RWPE2 (cell line): ENCODE measurements at places on chromosomes 5 and 9.
A peak's percentile ranks its signal among the peaks of the same experiment; 100 is the strongest.

- no peaks in the 10 kb centered on the region for H3K27me3 ChIP-seq
- no peak for DNase-seq
- H3K27ac ChIP-seq: no peak overlapping the region
- H3K4me3 ChIP-seq: no peak overlapping the region
Measured at GRCh38 chr5:145661737-145662485, 173.2 kb downstream of the PRELID2 start.

GRCh38 chr9:108184941-108185340 is 670.8 kb downstream of the ACTL7B start:
- no peaks in the 10 kb centered on the region for H3K27me3 ChIP-seq
- DNase-seq: peak; percentile 75
- H3K27ac ChIP-seq: peak overlapping the region; percentile 60
- no peaks in the 10 kb centered on the region for H3K36me3 ChIP-seq
- H3K4me1 ChIP-seq: peaks cover 24% of the 10 kb centered on the region

DNA sequence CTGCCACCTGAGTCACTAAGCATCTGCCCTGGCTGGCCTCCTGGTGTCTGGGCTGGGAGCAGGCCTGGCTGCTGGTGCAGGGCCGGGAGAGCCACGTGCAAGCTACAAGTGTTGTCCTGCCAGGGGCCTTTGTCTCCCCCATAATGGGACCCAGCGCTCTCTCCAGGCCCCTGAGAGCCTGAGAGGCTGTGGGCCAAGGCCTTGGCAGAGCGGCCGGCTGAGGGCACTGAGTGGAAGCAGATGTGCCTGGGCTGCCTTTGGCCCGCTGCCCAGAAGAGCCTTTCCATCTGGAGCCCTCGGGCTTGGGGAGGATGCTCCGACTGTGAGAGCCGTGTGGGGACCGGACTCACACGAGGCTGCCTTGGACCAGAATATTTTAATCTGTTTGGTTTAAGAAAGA is 185.5 kb downstream of the RGS3 start:
- no peak overlapping the region for H3K4me3 ChIP-seq
- peaks cover 12% of the 10 kb centered on the region for H3K4me1 ChIP-seq
- no peak overlapping the region for H3K27ac ChIP-seq
- H3K27me3 ChIP-seq: no peaks in the 10 kb centered on the region
- no peaks in the 10 kb centered on the region for H3K36me3 ChIP-seq

- DNase-seq: no peak
- H3K27ac ChIP-seq: no peak overlapping the region
- H3K27me3 ChIP-seq: peaks cover 20% of the 10 kb centered on the region
- H3K4me3 ChIP-seq: no peak overlapping the region
- H3K36me3 ChIP-seq: no peaks in the 10 kb centered on the region
- H3K4me1 ChIP-seq: no peaks in the 10 kb centered on the region
Measured at GRCh38 chr5:9743507-9743906, 113.4 kb upstream of the TAS2R1 start.

GRCh38 chr5:172455511-172456061 is 1.3 kb upstream of the SH3PXD2B start:
- peak; percentile 70 for DNase-seq
- H3K27ac ChIP-seq: peak overlapping the region; percentile 66
- H3K4me1 ChIP-seq: peaks cover 21% of the 10 kb centered on the region
- H3K36me3 ChIP-seq: peaks cover 16% of the 10 kb centered on the region

GRCh38 chr9:34463901-34464232 is 5.3 kb downstream of the DNAI1 start:
- peak overlapping the region; percentile 13 for H3K27ac ChIP-seq
- H3K36me3 ChIP-seq: no peaks in the 10 kb centered on the region
- H3K27me3 ChIP-seq: no peaks in the 10 kb centered on the region
- H3K4me1 ChIP-seq: peaks cover 18% of the 10 kb centered on the region
- no peak overlapping the region for H3K4me3 ChIP-seq

- H3K27ac ChIP-seq: no peak overlapping the region
- peak; percentile 24 for DNase-seq
- H3K4me3 ChIP-seq: no peak overlapping the region
- peaks cover 4% of the 10 kb centered on the region for H3K4me1 ChIP-seq
- no peaks in the 10 kb centered on the region for H3K36me3 ChIP-seq
Measured at GRCh38 chr9:129322641-129323375, 144.7 kb upstream of the IER5L start.

DNA sequence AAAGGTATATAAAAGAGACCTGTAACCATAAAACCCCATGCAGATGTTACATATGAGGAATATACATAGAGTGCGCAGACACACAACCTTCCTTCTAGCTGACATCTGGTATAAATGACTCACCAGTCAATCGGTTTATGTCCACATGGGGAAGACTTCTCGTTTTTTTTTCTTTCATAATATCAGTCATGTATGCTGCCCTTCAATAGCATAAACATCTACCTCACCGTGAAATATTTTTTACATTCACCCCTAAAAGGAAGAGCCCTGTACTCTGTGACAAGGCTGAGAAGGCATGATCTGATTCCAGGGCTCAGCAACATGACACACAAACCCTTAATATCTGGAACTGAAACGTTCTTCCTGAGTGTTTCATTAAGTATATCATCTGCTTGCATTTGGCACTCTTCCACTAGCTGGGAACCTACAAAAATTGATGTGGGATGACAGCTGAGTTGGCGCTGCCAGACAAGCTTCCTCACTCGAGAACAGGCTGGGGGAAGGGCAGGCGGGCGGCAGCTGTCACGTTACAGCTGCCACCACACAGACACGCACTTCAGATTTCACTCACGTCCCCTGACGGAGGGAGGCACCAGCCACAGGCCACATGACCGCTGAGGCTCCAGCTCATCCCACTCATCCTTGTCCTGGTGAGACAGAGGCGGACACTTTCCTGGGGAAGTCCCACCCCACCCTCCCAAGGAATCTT is 74.2 kb downstream of the SHB start:
- DNase-seq: peak; percentile 69
- H3K36me3 ChIP-seq: peaks cover 24% of the 10 kb centered on the region
- peak overlapping the region; percentile 95 for H3K27ac ChIP-seq
- H3K4me1 ChIP-seq: peaks cover 38% of the 10 kb centered on the region
- no peaks in the 10 kb centered on the region for H3K27me3 ChIP-seq
- no peak overlapping the region for H3K4me3 ChIP-seq

DNA sequence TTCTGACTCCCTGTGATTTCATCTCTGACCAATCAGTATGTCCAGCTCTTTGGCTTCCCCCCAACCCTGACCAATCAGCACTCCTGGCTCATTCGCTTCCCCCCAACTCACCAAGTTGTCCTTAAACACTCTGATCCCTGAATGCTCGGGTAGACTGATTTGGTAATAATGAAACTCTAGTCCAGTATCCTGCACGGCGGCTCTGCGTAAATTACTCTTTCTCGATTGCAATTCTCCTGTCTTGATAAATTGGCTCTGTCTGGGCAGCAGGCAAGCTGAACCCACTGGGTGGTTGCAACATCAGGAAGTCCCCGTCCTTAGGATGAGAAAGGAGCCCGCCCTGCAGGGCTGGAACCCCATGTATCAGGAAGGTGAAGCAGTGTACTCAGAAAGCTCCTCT is 10.4 kb downstream of the FCN2 start:
- peaks cover 3% of the 10 kb centered on the region for H3K4me1 ChIP-seq
- H3K36me3 ChIP-seq: no peaks in the 10 kb centered on the region
- H3K27me3 ChIP-seq: no peaks in the 10 kb centered on the region
- no peak overlapping the region for H3K27ac ChIP-seq
- H3K4me3 ChIP-seq: no peak overlapping the region

- H3K36me3 ChIP-seq: no peaks in the 10 kb centered on the region
- peak overlapping the region; percentile 60 for H3K27ac ChIP-seq
- peak overlapping the region; percentile 77 for H3K4me3 ChIP-seq
- no peak for DNase-seq
- no peaks in the 10 kb centered on the region for H3K27me3 ChIP-seq
Measured at GRCh38 chr9:20620650-20621470, 1.4 kb downstream of the MLLT3 start.
